ENCODE measurements at places on chromosomes 1 and 21. TPM values are rescaled to one million over a fixed set of nuclear protein-coding genes. Genes with fewer than 3 reads are reported as not detected.

GRCh38 chr1:6243053-6243834 lies 735 bp upstream of the HES3 start:
- DNase-seq = no peak

DNA sequence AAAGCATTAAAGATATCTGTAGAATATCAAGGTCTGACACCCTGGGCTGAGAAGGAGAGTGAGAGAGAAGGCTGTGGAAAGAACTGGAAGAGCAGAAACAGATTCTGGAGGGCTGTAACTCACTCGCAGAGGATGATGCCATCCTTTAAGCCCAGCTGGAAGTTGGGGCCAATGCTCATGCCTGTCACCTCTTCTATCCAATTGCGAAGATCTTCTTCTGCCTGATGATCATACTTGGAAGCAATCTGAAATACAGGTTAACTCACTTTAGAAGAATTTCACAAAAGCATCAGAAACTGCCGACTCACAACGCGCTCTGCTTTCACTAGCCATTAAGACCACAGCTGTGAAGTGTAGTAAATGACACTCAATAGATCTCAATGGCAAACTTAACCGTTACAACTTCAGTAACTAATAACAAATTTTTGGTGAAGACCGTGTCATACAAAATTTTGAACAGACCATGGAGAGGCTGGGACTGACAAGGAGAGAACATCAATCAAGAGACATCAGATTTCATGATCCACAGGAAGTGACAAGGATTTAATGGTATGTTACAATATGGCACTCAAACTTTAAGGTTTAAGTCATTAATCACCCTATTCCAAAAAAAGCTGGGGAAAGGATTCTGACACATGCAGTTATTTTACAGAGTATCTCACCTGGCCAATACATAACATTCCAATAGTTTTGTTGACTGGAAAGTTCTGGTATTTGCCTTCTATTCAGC lies 23.5 kb downstream of the CNN3 start:
- no peak for DNase-seq

DNA sequence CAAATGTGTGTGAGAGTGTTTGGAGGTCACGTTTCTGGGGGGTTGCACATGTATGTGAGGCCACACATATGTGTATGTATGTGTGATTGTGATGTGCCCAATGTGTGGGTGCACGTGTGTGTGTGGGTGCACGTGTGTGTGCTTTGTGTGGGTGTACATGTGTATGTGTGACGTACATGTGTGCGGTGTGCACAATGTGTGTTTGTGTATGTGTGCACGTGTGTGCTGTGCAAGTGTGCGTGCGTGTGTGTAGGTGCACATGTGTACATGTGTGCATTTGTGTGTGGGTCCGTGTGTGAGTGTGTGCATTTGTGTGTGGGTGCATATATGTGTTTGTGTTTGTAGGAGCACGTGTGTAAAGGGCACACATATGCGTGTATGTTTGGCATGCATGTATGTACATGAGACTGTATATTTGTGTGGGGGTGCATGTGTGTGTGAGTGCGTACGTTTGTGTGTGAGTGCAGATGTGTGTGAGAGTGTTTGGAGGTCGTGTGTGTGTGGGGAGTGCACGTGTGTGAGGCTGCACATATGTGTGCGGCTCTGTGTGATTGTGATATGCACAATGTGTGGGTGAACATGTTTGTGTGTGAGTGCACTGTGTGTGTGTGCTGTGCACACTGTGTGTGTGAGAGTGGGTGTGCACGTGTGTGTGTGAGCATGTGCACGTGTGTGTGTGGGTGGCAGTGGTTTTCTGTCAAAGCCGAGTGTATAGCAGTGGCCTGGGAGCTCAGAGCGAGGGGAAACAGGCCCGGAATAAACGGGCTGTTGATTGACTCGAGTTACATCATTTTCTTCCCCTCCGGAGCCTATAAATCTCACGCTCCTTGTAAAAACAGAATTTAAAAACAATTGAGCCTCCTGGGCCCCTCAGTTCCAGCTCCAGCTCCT lies 132.7 kb upstream of the ARHGEF16 start:
- peak; percentile 25 for DNase-seq

Gene S100A8
- total RNA-seq = not detected

Gene CD34
- total RNA-seq = 0.43 TPM

- DNase-seq = no peak
These were observed at the start of gene DAB1 for GRCh38 chr1:57423656-57424211. Gene DAB1, minus strand, starts transcription at chr1:57424060. Its CDS starts 133,030 bp downstream, at chr1:57291030.

Gene ZSCAN20
- 7.7 TPM for total RNA-seq

DNA sequence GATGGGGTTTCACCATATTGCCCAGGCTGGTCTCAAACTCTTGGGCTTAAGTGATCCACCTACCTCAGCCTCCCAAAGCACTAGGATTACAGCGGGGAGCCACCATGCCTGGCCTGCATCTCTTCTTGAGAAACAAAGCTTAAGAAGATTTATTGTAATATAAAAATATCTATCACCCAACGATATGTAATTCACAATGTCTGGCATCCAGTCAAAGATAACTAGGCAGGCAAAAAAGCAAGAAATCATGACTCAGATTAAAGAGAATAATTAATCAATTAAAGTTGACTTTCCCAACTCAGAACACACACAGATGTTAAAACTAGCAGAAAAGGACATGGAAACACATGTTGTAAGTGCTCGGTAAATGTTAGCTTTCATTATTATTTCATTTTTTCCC lies 26.5 kb upstream of the POU2F1 start:
- DNase-seq = no peak

DNA sequence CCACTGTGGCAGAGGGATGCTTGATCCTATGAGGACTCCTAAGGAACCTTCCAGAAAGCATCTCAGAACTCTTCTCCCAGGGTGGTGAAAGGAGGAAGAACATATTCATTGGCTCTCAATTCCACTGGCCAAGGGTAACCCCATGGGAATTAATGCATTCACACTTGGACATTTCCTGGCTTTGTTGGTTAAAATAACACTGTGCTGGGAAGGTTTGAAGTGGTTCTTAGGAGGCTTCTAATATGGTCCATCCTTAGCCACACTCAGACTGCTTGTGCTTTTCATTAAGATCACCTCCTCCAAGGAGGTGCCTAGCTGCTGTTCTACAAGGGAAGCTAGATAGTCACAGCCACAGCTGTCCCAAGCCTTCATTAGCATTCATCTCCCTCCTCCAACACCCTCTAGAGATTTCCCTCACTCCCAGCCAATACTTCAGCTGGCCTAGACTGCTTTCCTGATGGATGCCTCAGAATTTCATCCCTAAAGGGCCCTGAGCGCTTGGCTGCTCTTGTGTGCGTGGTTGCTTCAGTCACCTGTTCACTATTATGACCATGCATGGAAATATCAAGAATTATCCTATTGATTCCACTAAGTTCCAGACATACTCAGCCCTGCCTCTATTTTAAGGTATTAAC lies 544.4 kb downstream of the PLPP3 start:
- DNase-seq = no peak

DNA sequence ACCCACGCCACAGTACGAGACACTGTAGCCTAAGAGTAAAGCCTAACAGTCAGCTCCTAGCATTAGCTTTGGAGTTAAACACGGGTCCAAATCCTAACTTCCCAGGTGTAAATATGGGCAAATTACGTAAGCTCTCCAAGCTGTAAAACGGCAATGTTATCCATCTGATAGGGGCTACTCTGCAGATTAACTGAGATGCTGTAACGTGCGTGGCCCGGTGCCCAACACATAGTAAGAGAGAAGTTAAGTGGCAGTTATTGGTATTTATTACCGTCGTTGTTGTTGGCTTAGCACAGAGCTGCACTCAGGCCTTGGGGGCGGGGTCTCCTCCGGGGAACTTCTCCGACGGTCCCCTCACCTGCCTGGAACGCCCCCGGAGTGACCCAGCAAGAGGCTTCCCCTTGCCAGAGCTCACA lies 457 bp downstream of the TRAPPC3 start:
- no peak for DNase-seq

DNA sequence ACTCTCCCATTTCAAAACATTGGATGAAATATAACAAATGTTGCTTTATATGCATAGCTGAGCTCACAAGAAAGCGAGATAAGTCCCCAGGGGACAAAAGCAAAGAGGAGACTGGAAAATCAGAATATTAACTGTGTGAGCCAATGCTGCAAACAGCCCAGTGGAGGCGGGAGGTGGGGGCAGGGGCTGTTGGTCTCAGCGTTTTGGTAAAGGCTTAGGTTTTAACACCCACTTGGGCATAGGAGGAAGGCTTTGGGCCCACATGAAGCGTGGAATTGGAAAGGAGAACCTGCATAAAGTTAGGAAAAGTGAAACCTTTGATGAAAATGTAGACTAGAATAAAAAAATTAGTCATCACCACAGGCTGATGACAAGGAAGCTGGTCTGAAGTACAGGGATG lies 30.2 kb upstream of the SMIM12 start:
- DNase-seq = no peak

DNA sequence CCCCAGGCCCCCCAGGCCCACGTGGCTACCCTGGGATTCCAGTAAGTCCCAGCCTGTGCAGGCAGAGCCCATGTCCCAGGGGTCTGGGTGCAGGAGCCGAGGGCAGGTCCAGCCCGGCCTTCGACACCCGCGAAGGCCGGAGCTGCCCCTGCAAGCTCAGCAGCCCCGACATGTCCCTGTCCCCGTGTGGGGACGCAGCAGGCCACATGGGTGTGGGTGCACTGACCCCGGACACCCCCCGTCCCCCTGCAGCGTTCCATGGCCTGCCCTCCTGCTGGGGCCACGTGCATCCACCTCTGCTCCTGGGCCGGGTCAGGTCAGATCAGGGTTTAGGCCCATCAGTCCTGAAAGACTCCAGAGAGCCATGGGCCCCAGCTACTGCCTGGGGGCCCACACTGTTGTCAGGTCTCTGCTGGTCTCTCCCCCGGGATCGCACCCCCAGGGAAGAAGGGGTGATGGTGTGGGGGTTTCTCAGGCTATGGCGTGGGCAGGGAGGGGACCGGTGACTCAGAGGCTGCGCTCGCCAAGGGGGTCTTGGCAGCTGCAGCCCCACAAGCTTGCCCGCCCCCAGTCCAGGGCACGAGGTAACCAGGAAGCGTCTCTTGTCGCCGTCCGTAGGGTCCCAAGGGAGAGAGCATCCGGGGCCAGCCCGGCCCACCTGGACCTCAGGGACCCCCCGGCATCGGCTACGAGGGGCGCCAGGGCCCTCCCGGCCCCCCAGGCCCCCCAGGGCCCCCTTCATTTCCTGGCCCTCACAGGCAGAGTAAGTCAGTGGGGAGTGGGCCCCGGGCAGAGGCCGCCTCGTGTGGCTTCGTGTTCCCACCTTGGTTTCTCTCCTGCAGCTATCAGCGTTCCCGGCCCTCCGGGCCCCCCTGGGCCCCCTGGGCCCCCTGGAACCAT lies 37.5 kb downstream of the SLC19A1 start:
- no peak for DNase-seq

Gene MCOLN2
- 1.7 TPM for total RNA-seq

- DNase-seq = no peak
These were observed 529 bp upstream of the MARCKSL1 start for GRCh38 chr1:32336591-32336932.

DNA sequence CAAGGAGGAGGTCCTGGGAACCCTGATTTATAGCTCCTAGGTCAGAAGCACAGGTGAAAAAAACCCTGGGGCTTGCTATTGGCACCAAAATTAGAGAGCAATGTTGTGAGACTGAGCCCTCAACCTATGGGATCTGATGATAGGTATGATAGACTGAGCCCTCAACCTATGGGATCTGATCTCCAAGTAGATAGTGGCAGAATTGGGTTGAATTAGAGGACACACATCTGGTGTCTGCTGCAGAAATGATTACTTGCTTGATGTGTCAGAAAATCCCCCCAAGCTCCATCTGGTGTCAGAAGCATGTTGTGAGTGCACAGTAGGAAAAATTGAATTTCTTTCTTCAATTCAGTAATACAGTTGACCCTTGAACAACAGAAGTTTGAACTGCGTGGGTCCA lies 62.4 kb downstream of the MAP3K21 start:
- DNase-seq = peak; percentile 19
